NB4 (cell line): ENCODE measurements at places on chromosomes 16 and 17.

DNA sequence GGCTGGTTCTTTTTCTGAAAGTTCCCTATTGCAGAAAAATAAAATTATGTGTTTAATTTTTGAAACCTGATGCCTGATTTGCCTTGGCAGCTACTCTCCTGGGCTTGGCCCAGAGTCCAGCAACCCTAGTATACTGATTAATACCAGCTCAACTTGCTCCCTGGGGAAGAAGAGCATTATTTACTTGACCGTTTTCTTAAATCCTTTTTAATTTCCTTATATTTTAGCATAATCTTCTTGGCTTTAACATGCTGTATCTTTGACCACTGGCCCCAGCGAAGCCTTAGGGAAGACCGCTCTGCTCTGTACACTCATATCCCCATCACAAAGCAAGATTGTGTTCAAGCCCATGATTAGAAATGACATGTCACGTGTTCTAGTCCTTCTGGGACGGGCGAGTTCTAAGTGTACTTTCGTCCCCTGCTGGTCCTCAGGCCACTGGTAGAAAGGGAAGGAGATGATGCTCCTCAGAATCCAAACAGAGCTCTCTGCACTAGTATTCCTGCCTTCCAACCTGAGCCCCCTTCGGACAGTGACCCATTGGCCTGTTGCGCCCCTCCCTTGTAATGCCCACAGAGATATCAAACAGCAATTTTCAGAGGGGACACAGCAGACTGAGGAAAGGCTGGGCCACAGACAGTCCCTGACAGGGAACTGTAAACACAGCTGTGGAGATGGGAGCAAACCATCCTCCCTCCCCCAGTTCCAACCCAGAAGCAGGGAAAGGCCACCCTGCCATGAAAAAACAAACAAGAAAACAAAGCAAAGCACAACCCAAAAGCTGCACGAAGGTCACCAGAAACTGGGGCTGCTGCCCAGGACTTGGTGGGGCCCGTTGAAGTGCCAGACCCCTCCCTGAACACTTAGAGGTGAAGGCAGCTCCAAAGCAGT lies 4.3 kb upstream of the EZH1 start:
- DNase-seq, result no peak

GRCh38 chr16:29678691-29679267 lies at the start of gene QPRT:
Gene QPRT, plus strand, starts transcription at chr16:29679180. Its CDS starts 18 bp downstream, at chr16:29679198.
- DNase-seq, result no peak

- no peak for DNase-seq
These were observed 11.6 kb downstream of the CES2 start for GRCh38 chr16:66946974-66947301.

DNA sequence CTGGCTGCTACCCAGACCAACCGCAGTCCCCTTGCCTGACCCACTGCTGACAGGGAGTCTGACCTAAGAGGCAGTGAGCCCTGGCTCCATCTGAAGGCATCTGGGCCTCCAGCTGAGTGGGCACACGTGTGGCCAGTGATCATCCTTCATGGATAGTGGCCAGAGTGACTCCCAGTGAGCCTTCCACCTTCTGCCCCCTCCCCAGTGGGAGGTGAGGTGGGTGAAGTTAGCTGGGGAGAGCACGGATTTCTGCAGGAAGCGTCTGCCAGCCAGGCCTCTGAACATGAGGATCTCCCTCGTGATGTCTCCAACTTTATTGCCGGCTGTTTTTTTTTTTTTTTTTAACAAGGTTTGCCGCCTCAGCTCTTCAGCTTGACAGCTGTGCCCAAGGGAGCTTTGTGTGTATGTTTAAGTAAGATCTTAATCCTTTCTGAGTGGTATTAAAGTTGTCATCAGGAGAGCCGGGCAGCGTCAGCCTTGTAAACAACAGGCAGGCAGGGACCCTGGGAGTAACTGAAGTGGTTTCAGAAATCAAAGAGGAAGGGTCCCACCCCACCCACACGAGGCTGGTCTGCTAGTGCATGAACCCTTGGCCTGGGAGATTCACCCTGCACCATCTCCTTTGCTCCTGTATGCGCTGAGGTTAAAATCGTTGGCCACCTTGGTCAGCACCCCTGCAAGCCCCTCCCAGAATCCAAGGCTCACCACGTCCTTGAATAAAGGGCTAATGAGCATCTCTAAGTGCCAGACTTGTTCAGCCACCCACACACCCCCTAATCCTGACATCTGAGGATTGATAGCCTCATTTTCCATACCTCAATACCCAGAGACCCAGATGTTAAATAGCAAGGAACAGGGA lies 33.3 kb downstream of the RHBDL3 start:
- no peak for DNase-seq

GRCh38 chr17:45756266-45756991 lies 27.7 kb upstream of the CRHR1 start:
- no peak for DNase-seq
